H1 (cell line): ENCODE measurements at places on chromosomes 16 and 17. TPM values are rescaled to one million over a fixed set of nuclear protein-coding genes. Genes with fewer than 3 reads are reported as not detected.

Gene KRTAP4-4
- polyA plus RNA-seq: not detected in 2 replicates

Gene PRSS21
- 0.76 and 1.4 TPM in 2 replicates for polyA plus RNA-seq

Gene WNT3
- polyA plus RNA-seq: 0.56 and 0.96 TPM in 2 replicates

Gene FCSK
- polyA plus RNA-seq: 5.1 and 5.5 TPM in 2 replicates

Gene CDH8
- polyA plus RNA-seq: 7.7 and 15.1 TPM in 2 replicates

Gene RHBDF1
- 51.6 and 76.9 TPM in 2 replicates for polyA plus RNA-seq

Gene KRTAP4-6
- not detected in 2 replicates for polyA plus RNA-seq

Gene SDR42E1
- polyA plus RNA-seq: 0.02 and 0.03 TPM in 2 replicates

Gene KRTAP1-4
- polyA plus RNA-seq: not detected in 2 replicates

Gene SLC5A11
- 0.19 and 0.59 TPM in 2 replicates for polyA plus RNA-seq

Gene DOK4
- polyA plus RNA-seq: 24.0 and 29.5 TPM in 2 replicates

Gene NLRC5
- polyA plus RNA-seq: 2.0 and 2.2 TPM in 2 replicates

Gene NATD1
- polyA plus RNA-seq: 5.4 and 8.8 TPM in 2 replicates

Gene EFCAB13
- polyA plus RNA-seq: 0.12 and 0.47 TPM in 2 replicates

Gene TEX14
- 0.55 and 0.83 TPM in 2 replicates for polyA plus RNA-seq

Gene CCL17
- polyA plus RNA-seq: not detected in 2 replicates

Gene TMEM235
- 0.05 and 0.14 TPM in 2 replicates for polyA plus RNA-seq

Gene GP2
- not detected in 2 replicates for polyA plus RNA-seq

Gene MMP15
- polyA plus RNA-seq: 38.5 and 64.8 TPM in 2 replicates

Gene ABCA8
- polyA plus RNA-seq: not detected in 2 replicates

Gene MYH8
- not detected in 2 replicates for polyA plus RNA-seq

Gene DLX3
- polyA plus RNA-seq: 0.06 and 0.20 TPM in 2 replicates

Gene TP53TG3
- polyA plus RNA-seq: not detected in 2 replicates

Gene SLC35G6
- 0.05 TPM in 1 of 2 replicates, not detected in the other for polyA plus RNA-seq

Gene CMTM1
- 1.2 and 1.7 TPM in 2 replicates for polyA plus RNA-seq

Gene RAB40C
- polyA plus RNA-seq: 13.9 and 18.6 TPM in 2 replicates

Gene SLFN11
- polyA plus RNA-seq: 0.09 and 0.11 TPM in 2 replicates

Gene KNOP1
- polyA plus RNA-seq: 21.3 and 21.6 TPM in 2 replicates

Gene PPP1R1B
- 21.0 and 22.3 TPM in 2 replicates for polyA plus RNA-seq

Gene SPATA32
- 0.11 and 0.24 TPM in 2 replicates for polyA plus RNA-seq

Gene TLCD1
- 101 and 128 TPM in 2 replicates for polyA plus RNA-seq

Gene KRT32
- not detected in 2 replicates for polyA plus RNA-seq

Gene MPHOSPH6
- polyA plus RNA-seq: 8.2 and 19.7 TPM in 2 replicates

Gene OMG
- polyA plus RNA-seq: not detected in 2 replicates

Gene AGRP
- not detected in 2 replicates for polyA plus RNA-seq

Gene TPSD1
- 0.26 and 0.61 TPM in 2 replicates for polyA plus RNA-seq

Gene CACNG4
- 3.6 and 5.3 TPM in 2 replicates for polyA plus RNA-seq
